ENCODE measurements at places on chromosomes 11 and 22.

DNA sequence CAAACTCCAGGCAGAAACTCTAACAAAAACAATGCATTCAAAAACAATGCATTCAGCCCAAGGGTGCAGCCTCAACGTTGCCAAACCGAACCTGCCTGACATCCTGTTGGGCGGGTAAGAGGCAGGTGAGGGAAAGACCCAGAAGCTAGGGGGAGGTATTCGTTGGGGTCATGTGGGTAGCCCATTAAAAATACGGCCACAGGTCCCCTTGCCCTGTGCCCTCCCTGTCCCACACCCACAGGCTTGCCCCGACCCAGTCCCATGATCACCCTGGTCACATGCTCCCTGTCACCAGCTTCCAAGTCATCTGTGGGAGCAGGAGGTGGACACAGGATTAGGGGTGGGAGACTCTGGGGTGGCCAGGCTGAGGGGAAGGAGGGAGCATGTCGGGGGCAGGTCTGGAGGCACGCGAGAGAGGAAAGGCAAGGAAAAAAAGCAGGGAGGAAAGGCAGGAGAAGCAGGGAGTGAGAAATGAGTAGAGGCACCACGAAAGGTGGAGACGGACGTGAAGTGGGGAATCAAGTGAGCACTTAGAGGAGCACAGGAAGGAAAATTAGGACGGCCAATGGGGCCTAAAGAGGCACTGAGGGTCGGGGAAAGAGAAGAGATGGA is 683 bp downstream of the PLA2G6 start:
- DNase-seq: no peak

DNA sequence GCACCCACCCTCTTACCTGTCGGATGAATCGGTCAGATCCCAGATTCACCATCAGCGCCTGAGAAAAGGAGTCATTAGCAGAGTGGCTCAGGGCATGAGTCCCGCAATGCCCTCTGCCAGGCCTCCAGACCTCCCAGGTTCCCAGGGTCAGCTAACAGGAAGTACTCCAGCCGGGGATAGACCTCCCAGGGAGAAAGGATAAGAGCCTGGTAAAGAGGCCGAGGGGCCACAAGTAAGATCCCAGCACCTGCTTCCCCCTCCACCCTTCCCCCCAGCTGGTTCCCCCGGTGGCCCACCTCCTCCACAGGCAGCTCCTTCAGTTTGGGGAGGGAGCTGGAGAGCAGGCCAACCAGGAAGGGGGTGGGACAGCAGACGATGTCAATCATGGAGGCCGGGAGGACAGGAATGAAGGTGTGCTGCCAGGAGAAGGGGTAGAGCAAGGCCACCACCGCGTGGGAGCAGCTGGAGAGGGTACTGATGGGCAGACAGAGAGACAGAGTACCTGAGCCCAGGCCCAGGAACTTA is 16.4 kb downstream of the RPL27A start:
- no peak for DNase-seq

DNA sequence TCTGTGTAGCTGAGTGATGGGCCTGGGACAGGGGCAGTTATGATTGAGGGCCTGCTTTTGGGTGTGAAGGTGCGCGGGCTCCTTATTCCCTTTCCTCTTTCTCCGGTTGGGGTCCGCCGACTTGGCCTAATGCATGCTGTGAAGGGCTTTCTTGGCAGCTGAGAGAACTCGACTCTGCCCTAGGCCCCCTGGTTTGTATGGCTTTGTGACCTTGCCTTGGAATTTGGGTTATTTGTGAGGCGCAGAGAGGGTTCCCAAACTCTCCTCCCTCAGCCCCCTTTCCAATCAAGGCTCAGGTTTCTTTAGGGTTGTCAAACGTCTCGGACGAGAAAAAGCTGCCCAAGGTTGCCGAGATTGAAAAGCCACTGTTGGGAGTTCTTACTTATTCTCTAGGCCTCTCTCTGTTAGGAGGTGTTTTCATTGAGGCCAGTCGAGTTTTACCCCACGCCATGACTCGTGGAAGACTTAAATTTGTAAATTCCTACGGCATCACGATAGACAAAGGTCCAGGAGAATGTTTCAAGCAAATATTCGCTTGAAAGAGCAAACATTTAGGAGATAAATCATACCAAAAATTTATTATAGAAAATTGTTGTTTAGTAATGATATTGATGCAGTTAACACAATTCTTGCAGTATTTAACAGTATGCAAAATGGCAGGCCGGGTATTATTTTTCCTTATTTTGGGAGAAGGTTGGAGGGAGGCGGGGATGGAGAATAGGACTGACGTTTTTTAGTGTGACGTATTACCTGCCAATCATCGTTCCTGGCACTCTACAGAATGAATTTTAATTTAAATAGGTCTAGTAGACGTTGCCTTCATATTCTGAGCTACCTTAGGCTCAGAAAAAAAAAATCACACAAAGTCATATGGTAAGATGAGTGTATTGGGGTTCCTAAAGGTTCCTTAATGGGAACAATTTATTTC is 689 bp downstream of the PDHX start:
- DNase-seq: no peak

- DNase-seq: no peak
Observed at GRCh38 chr11:35141071-35141470, 2.1 kb downstream of the CD44 start.

DNA sequence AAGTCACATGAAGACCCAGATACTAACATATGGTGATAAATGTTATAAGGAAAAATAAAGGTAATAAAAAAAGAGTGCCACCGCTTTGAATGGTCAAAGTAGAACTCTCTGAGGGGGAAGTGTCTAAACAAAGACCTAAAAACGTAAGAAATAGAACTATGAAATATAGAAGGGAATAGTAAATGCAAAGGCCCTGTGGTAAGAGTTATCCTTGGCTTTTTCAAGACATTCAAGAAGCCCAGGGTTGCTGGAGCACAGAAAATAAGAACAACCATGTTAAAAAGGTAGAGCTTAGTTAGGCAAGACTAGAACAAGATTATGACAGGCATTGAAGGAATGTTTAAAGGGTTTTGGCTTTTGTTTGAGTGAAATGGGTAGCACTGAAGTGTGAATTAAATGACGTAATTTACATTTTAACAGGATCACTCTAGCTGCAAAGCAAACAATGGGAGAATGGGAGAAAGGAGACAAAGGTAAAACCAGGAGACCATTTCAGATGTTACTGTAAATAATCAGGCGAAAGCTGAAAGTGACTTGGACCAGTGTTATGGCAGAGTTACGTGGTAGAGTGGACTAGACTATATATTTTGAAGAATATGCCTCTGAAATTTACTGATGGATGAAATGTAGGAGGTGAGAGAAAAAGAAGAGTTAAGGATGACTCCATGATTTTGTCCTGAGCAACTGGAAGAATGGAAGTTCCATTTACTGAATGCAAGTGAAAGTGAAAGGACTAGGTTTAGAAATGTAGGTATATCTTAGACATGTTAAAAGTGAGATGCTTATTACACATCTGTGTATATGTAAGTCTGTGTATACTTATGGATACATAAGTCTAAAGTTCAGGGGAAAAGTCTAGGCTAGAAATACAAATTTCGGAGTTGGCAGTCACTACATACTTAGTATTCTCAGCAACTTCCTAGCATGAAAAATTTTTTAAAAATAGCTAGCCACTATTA is 28.5 kb downstream of the BTBD10 start:
- no peak for DNase-seq

DNA sequence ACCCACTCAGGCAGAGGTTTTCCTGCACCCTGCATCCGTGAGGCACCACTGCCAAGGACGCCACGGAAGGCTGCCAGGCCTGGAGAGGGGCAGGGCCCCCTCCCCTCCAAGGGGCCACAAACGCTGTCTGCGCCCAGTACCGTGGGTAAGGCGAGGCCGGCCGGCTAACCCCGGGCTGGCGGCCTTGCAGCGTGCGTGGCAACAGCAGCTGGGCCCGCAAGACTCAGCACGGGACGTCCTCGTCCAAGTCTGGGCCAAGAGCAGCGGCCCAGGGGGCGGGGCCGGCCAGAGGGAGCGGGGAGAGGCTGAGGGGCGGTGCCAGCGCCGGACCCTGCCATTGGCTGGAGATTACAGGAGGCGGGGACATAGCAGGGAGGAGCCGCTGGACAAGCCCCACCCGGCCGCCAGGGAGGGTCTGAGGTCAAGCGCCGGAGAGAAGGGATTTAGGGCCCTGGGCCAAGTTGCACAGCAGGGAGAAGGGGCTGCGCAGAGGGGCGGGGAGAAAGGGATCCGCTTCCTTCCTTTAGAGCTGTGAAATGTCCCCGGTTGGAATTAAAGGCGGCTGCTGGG is 16.0 kb downstream of the SLC43A1 start:
- DNase-seq: no peak

DNA sequence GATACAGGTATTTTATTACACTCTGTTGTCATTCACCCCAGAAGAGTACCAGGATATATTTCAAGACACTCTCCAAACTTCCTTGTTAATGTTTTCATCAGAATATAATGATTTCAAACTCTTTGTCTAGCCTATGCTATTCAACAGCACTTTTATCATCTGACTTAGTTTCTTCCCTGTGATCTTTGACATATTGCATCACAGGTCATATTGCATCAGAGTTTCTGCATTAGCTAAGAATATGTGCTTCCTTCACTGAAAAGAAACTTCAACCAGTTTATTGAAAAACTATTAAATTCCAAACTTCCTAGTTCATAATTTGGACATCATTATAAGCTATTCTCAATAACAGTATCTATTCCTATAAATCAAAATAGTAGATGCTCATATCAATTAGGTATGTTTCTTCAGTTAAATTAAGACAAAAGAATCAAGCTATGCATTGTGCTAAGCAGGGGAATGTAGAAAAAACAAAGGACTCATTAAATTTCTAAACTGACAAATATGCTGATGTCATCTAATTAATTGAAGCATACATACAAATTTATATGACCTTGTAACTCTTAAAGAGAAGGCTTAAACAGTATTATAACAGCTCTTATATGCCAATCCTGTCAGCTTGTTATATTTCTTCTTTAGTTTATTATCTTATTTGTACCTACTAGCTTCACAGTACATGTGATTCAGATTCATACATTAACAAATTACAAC is 361.8 kb upstream of the LUZP2 start:
- DNase-seq: no peak

- no peak for DNase-seq
Observed at GRCh38 chr11:84799112-84799511, 828.0 kb downstream of the DLG2 start.

- DNase-seq: no peak
Observed at GRCh38 chr11:100434821-100435641, 252.1 kb upstream of the ARHGAP42 start.

GRCh38 chr11:77397631-77398030 is 76.3 kb downstream of the PAK1 start:
- no peak for DNase-seq

GRCh38 chr11:126426106-126426505 is 70.6 kb downstream of the ST3GAL4 start:
- DNase-seq: no peak

DNA sequence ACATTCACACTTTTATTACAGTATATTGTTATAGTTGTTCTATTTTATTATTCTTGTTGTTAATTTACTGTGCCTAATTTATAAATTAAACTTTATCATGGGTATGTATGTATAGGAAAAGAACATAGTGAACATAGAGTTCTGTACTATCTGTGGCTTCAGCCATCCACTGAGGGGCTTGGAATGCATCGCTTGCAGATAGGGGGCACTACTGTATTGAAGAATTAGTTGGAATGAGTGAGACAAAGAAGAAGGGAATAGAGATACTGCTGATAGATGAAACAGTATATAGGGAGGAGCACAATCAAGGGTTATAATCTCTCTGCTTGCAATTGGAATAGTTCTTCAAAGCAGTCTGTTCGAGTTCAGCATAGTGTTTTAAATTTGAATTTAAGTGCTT is 432.2 kb downstream of the RAB38 start:
- no peak for DNase-seq

GRCh38 chr11:68002575-68002937 is 1.3 kb downstream of the UNC93B1 start:
- no peak for DNase-seq

GRCh38 chr11:10414659-10415058 is 40.4 kb upstream of the AMPD3 start:
- no peak for DNase-seq

- no peak for DNase-seq
Observed at GRCh38 chr11:43366677-43367076, 8.0 kb downstream of the TTC17 start.

DNA sequence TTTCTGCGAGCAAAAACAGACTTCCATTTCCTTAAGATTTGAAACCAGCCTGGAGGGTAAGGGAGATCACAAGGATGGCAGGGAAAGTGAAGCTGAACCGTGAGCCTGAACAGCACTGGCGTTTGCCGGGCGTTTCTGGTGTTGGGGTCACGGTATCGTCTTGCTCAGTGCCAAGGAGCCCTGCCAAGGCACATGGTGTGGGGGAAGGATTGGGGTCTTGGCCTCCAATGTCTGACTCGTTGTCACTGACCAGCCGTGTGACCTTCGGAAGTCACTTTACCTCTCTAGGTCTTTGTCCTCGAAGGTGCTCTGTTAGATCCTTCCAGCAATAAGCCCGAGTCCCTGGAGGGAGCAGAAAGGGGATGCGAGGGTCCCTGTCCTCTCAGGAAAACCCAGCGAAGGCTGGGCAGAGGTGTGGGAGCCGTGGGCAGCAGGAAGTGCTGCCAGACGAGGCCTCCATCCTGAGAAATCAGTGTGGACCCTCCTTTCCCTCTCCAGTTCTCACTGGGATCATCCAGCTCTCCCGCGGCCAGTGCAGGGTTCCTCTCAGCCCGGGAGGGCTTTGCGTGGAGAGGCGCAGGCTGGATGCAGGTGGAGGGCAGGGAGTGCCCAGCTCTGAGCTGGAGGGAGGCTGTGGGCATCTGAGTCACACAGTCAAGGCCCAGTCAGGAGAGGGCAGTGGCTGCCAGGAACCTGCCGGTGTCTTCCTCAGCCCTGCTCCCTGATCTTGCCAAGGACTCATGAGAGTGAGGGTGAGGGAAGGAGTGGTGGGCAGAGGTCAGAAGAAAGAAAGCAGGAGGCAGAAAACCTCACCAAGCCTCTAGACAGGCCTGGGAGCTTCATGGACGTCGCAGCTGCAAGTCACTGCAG is 18.9 kb downstream of the TOM1 start:
- no peak for DNase-seq

GRCh38 chr11:45145379-45146071 is 914 bp upstream of the PRDM11 start:
- DNase-seq: no peak

DNA sequence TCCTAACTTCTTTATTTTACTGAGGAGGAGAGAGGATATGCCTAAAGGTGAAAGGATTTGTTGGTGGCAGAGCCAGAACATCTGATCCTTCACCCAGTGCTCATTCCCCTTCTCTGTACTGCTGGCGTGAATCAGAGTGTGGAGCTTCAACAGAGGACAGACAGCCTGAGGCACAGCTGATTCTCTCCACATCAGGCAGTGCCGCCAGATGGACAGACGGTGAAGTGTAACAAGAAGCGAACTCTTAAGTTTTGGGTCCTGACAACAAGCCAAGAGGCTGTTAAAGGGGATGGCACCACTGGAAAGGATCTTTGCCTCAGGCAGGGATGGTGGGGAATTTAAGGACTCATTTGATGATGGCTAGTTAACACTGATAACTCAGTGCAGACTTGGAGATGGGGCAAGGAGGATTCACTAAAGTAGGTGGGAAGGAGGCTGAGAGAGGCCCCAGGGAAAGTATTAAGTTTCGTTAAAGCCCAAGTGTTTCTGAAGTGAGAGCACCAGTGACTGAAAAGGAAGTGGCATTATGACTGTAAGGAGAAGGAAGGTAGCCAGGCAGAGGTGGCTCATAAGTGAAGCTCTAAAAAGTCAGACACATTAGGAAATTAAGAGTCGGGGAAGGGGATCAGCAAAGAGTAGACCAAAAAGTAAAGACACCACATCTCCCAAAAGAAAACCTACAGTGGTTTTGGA is 81.3 kb downstream of the CLPB start:
- peak; percentile 7 for DNase-seq

- DNase-seq: no peak
Observed at GRCh38 chr11:57175478-57175877, 6.3 kb upstream of the LRRC55 start.

Data from activated CD4-positive, alpha-beta T cell treated with anti-CD3 and anti-CD28 coated beads, Interleukin-2, amount 50 U/mL, for 24 hours (primary cell).